ENCODE measurements at places on chromosomes 7 and 10.

DNA sequence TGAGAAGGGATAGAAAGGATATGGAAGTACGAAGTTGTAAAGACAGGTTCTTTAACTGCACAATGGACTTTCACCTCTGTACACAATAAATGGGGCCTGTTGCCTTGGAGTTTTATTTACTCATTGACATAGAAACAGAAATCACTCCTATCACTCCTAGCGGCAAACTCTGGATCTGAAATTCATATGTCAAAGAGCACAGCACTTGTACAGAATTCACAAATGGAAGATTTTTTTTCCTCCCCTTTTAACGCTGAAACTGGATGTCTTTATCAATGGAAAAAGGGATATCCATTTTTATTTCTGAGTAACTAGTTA, 18.2 kb downstream of the NT5C3A start:
- no peak for DNase-seq

GRCh38 chr7:28774261-28774988, 183.7 kb downstream of the TRIL start:
- DNase-seq, result no peak

DNA sequence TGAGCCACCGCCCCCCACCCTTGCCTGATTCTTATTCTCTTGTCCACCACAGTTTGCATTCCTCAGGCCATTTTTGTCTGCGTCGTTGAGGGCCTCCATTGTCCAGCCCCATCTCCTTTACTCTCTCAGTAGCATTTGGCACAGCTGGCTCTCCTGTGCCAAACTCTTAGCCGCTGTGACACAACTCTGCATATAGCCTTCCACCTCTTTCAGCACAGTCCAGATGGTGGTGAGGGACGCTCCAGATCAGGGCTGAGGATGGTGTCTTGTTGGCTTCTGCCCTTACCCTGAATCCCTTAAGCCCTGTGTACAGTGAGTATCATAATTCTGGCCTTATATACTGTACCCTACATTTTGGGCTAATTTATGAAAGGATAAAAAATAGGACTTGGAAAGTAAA, 45.6 kb downstream of the BMPR1A start:
- DNase-seq, result no peak

DNA sequence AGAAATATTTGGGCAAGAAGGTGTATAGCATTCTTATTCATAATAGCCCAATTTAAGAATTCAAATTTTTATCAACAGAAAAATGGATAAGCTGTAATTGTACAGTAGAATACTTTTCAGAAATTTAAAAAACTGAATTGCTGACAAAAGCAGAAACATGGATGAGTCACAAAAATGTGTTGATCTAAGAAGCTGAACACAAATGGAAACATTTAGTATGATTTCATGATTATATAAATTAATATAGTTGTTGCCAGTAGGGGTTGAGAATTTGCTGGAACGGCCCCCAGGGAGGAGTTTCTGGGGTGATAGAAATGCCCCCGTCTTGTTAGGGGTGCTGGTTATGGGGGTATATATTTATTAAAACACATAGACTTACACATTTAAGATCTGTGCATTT, 179.1 kb downstream of the KLF6 start:
- DNase-seq, result no peak

GRCh38 chr7:119086026-119086425, 861.5 kb downstream of the ANKRD7 start:
- no peak for DNase-seq

- peak; percentile 86 for DNase-seq
Measured at GRCh38 chr7:974820-975681, at the start of gene COX19. TSS of gene COX19 (minus strand) at chr7:975549. CDS start at chr7:975509, 40 bp downstream.

GRCh38 chr10:74612195-74612594, 214.2 kb upstream of the KAT6B start:
- DNase-seq, result no peak

DNA sequence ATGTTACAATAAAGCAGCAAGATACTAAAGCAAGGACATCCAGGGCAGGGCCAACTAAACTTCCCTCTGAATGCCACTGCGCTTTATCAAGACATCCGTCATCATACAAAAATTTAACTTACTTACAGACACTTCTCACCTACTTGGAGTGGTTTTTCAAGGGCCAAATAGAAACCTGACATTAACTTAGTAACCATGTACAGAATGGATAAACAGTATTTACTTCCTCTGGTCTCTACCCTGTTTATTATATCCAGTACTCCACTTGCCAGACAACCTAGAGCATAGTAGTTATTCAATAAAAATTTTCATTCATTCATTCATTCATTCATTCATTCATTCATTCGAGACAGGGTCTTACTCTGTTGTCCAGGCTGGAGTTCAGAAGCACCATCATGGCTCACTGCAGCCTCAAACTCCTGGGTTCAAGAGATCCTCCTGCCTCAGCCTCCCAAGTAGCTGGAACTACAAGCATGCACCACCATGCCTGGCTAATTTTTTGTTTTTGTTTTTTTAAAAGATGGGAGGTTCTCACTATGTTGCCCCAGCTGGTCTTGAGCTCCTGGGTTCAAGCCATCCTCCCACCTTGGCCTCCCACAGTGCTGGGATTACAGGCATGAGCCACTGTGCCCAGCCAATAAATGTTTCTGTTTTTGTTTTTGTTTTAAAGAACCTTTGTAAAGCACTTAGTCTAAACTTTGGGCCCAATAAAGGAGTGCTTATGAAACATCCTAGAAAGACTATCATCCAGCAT, 19.0 kb downstream of the SMURF1 start:
- DNase-seq, result no peak

DNA sequence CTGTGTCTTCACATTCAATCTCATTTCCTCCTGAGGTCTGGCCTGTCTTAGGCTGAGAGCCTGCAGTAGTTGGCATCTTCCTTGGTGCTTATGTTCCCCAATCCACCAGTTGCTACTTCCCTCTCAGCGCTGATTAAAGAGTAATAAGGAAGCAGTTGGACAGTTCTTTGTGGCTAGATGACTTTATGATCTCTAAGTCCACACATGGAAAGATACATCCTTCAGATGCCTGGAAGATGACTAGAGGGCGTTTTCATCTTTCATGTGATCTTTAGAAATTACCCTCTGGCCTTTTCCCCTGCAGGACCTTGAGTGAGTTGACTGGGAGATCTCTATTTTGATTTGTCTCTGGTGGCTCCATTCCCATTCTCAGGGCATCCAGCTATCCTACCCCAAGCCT, 204.5 kb downstream of the GRM3 start:
- no peak for DNase-seq

DNA sequence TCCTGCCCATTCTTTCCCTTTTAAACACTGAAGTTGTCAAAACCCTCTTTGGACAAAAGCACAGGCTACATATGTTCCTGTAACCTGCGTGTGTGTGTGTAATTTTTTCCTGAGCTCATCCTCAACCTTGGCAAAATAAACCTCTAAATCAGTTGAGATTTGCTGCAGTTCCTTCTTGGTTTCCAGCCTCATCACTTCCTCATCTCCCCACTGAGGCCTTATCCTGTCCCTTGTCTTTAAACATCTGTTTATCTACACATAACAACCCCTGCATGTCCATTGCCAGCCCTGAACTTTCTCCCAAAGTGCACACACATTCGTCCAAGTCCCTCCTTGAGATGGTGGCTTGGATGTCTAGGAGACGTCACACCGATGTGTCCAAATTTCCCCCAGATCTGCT, 35.5 kb downstream of the LYZL2 start:
- DNase-seq, result no peak

GRCh38 chr7:131522325-131522930, 34.0 kb downstream of the PODXL start:
- DNase-seq, result no peak

DNA sequence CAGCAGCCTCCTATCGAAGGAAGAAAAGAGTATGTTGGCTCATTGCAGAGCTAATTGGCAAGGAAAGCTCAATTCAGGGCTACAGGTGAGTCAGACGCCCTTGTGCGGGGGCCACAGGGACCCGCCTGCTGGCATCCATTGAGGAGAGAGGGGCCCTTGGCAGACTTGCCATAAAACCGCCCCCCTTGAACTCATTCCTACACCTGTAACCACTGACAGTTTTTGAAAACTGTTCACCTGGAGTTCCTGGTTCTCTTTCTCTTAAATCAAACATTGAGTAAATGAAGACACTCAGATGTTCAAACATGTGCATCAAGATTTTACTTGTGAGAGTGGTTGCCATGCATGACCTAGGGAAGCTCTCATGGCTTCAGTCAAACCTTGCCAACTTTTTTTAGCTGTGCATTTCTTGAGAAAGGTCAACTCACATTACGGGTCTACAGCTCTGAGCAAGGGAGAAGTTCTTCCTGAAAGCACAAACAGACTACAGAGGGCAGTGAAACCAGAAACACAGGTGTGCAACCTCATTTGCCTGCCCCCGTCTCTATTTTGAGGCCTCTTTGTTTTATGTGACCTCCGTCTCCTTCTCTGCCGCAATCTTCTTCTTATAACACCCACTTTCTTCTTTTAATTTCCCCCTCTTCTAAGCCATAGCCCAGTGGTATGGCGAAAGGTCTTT, 87.8 kb downstream of the TBXAS1 start:
- DNase-seq, result no peak

DNA sequence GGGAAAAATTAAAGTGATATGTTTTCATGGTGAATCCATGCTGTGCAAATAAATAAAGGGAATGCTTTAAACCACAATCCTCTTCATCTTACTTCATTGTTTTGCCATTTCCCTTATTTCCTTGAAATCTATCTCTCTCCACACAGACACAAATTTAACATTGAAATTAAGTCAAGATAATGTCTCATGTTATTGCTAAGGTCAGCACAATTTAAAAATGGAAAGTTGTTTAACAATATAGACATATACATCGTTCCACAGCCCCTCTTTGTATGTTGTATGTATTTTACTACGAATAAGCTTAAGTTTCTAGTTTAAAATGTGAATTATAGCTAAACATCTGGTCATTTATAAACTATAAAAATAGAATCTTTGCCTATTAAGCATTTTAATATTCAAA, 256.9 kb downstream of the PLXDC2 start:
- no peak for DNase-seq

DNA sequence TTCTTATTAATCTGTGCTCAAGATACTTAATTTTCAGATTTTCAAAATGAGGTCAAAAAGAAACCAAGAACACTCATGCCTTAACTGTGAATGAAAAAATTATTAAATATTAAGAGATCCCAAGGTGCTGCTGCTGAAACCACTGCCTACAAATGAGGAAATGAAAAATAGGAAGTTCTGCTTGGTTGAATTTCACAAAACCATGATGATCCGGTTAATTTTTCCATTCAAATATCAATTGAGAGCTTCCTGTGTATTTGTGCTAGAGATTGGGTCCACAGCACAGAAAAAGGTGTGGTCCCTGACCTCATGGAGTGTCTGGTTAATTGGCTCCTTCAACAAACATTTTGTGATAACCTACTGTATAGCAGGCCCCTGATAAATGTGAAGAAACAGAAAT, 132.7 kb upstream of the YAE1 start:
- DNase-seq, result no peak

- no peak for DNase-seq
Measured at GRCh38 chr7:103622274-103622673, 176.3 kb upstream of the SLC26A5 start.

GRCh38 chr7:135784013-135784412, 35.4 kb upstream of the FAM180A start:
- DNase-seq, result no peak

- no peak for DNase-seq
Measured at GRCh38 chr7:41709621-41710020, 6.7 kb upstream of the INHBA start.

DNA sequence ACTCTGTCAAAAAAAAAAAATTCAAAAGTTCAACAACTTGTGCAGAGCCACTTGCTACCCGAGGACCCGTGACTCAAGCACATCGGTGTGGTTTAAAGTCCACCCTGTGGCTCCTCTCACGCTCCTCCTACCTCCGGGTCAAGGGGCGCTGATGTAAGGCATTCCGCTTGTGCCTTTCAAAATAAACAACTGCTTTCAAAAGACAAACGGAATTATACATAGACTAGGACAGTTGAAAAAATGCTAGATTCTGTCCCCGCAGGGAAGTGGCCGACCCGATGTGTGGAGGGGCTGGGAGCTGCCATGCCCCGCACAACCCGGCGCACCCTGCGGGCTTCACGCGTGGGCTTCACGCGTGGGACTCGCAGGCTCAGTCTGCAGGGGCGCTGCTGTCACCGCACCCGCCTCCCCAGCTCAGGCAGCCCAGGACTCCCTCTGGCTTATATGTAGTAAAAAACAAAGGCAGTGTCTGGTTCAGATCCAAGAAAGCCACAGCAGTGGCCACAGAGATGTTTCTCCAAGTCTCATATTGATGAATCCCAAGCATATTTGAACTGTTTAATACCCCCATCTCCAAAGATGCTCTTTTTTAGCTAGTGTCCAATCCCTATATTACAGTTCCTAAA, 239.7 kb upstream of the INHBA start:
- no peak for DNase-seq

- DNase-seq, result no peak
Measured at GRCh38 chr10:101014230-101014884, 14.7 kb downstream of the LZTS2 start.

DNA sequence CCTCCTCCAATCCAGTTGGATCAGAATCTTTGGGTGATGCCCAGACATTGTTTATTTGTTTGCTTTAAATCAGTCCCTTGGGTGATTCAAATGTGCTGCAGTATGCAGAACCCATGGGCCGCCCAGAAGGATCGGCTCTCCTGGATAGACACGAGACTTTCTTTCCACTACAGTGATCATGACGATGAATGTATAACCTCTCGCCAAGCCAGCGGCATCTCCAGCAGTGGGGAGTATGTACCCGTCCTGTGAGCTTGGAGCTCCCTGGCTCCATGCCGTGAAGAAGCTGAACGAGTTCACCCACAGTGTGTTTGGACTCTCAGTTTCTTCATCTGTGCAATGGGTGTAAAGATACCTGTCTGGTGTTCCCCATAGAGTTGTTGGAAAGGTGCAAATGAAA, 162.3 kb downstream of the CAMK1D start:
- DNase-seq, result no peak
